ENCODE measurements at places on chromosomes 2 and 18.

DNA sequence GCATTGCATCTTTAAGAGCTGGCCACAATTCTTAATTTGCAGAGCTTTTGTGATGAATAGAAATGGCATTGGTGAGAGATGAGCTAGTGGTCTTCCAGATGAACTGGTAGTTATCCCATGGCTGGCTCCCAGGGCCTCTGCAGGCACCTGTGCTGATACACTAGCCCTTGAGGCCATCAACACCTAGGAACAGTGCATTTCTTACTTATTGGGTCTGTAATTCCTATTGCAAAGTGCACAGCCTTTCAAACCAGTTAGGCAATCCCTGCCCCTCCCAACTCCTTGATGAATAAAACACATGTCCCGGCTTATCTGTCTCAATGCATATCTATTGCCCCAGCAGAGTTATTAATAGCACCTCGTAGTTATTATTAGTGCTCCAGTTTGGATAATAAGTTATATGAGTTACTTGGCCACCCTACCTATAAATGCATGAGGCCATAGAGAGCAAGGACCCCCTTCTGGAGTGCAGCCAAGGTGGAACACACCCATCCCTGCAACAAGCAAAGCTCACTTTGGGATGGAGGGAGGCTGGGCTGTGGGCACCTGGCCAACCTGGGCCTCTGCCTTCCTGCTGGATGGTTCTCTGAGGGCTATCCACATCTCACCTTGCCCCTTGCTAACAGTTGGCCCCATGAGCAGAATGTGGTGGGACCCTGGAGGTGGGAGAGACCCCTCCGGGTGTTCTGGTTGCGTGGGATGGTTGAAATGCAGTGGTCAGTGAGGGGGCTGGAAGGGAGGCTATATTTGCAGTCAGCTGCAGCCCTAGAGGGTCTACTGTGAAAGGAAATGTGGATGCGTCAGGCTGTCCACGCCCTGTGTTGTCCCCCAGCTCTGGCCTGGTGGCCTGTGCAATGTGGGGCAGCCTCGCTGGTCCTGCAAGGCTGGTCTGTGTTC lies 455.9 kb upstream of the HS6ST1 start:
- no peak for DNase-seq

DNA sequence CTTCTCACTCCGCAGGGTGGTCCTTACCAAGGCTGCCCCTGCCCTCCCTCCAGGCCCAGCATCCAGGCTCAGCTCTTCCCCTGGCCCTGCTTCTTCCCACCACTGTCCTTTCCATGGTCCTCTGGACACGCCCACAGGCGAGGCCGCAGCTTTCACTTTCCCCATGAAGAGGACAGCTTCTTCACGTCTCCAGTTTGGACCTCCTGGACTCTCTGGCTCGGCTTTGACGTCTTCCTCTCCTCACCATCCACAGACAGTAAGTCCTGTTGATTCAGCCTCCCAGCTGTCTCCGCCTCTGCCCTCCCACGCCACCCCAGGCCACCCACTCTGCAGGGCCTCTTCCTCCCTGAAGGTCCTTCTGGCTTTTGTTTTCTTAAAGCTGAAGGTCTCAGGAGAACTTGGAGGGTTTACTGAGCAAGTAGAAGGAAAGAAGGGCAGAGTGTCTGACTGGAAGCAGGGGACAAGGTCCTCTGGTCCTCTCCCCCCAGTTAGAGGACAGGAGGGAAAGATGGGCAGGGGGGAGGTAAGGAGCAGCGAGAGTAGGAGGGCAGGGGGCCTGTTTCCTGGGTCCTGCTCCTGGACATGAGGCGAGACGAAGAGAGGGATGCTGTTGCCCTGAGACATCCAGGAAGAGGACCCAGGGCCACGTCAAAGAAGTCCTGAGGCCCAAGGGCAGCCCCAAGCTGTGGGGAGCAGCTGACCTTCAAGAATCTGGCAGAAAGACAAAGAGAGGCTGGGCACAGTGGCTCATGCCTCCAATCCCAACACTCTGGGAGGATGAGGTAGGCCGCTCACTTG lies 24.7 kb upstream of the NMUR1 start:
- no peak for DNase-seq

DNA sequence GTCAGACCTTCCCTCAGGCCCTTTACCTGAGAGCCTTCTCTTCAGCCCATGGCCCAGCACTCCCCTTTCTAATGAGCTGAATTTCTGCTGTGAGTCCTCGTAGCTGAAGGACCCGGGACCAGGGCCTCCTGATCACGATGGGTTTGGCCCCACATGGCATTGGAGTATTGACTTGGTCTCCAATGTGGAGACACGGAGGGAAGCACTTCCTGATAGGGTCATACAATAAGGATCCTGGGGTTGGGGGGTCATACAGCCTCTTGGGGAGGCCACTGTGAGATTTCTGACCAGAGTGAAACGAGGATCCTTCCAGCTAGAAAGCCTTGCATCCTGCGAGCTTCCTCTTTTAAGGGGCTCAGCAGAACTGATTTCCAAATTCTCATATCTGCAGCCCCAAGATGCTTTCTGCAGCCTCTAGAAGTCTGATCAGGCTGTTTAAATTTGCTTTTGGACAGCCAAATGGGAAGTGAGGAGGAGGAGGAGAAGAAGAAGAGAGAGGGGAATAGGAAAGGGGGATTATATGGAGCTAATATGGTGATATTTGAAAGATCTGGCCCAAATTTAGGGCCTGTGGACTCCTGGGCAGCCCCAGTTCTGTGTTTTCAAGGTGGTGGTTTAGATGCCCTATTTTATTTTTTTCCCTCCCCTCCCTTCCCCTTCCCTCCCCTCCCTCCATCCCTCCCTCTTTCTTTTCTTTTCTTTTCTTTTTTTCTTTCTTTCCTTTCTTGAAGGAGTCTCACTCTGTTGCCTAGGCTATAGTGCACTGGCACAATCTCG lies 38.9 kb downstream of the RHOB start:
- DNase-seq = no peak

DNA sequence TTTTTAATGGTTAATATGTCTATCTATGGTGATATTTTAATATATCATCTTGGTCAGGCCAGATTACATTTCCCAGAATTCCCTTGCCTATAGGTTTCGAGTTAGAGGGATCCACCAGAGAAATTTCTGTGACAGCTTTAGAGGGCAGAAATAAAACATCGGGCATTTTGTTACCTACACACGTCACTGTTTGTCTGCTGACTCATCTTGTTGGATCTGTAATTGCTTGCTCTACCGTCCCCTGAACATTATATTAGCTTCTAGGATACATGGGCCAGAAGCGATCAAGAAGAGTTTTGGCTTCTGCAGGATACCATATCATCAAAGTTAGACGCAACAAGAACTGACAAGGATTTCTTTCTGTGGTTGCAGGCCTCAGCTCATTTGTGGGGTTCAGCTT lies 795.8 kb upstream of the GCFC2 start:
- peak; percentile 19 for DNase-seq

DNA sequence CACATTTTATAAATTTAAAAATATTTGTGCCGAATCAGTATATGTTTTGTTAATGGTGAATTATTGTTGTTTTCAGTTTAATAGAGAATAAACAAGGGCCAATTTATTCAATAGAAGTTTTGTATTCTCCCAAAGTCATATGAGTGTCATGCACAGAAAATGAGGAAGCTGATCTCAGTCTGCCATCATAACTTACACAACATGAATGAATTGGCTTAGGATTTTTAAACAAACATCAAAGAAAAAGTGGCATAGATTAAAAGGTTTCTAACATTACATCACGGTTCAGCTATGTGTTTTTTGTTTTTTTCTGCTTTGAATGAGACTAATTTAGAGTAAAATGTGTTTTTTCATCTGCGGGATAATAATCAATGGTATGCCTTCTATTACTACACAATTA lies 123.4 kb upstream of the CTNNA2 start:
- DNase-seq = no peak

DNA sequence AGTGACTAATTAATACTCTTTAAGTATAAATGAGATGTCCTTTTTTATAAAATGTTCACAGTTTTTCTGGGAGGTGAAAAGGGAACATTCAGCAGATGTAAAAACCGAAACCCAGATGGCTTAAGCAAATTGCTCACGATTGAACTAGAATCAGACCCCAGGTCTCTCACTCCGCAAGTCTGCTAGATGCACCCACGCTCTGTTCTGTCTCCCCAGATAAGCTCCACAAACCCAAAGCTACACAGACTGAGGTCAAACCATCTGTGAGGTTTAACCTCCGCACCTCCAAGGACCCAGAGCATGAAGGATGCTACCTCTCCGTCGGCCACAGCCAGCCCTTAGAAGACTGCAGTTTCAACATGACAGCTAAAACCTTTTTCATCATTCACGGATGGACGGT lies 3.2 kb downstream of the LIPG start:
- DNase-seq = no peak

- DNase-seq = no peak
Observed at GRCh38 chr2:237485304-237485703, 1.7 kb upstream of the MLPH start.

DNA sequence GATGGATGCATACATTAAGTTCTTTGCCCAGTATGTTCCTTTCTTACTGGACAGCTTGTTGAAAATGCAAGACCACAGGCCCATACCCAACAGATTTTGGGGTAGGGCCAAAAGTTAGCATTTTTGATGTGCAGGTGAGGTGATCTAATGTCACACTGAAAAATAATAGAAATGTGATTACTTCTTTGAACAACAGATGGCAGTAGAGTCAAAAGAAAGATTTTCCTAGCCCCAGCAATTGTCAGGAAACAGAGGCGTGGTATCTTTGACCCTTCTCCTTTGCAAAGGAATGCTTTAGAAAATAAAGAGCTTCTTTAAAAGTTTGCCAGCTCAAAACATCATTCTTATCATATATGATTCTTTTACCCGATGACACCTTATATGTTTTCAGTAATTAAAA lies 343.6 kb upstream of the SYT4 start:
- peak; percentile 41 for DNase-seq

DNA sequence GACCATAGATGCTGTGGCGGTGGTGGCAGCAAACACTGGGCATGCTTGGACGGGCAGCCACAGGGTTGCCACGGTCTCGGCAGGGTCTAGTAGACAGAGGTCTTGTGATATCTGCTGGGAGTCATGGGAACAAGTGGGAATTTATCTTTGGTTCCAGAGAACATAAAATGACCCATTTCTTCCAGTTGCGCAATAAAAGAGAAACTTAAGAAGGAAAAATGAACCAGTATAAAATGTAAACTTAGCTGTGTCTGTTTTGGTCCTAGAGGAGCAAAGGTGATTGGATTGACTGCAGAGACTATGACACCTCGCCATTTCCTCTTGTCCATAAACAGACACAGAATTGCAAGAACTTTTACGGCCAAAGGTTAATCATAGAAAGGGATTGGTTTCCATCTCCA lies 132.6 kb upstream of the RBBP8 start:
- DNase-seq = no peak

- peak; percentile 81 for DNase-seq
Observed at GRCh38 chr2:15577071-15577735, 14.5 kb upstream of the DDX1 start.

GRCh38 chr2:119013671-119014070 lies 71.7 kb downstream of the MARCO start:
- DNase-seq = no peak

GRCh38 chr18:12391487-12392165 lies 14.6 kb upstream of the AFG3L2 start:
- DNase-seq = no peak

GRCh38 chr2:179428649-179429048 lies 164.0 kb upstream of the SESTD1 start:
- no peak for DNase-seq

DNA sequence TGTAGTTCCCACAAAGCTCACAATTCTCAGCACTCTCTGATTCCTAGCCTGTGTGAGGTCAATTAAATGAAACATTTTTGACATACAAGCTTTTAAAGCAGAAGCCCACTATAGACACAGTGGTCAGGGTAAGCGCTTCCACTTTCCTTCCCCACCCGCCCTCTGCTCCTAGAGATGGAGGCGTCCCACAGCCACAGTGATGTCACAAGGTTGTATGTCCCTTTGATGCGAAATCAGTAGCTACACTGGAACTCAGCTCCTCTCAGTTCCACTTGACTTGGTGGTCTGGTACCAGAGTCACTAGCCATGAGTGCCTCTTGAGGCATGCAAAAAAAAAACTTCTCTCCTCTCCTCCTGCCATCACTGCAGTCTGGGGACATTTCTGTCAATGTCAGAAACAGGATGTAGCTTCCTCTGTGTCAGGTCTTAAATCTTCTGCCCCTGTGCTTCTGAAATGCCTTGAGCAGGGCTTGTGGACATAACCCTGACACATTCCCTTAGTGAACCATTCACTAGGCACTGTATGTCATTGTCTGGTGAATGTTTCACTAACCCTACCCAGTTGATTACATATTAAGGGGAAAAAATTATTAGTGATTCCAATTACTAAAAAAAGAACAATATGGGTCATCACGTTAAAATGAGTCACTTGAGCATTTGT lies 7.8 kb downstream of the SULT1C4 start:
- DNase-seq = no peak

- no peak for DNase-seq
Observed at GRCh38 chr2:222862106-222862908, 1.5 kb downstream of the ACSL3 start.

GRCh38 chr18:46702471-46702870 lies 45.5 kb upstream of the LOXHD1 start:
- no peak for DNase-seq

GRCh38 chr18:48355276-48356115 lies 53.7 kb downstream of the ZBTB7C start:
- no peak for DNase-seq

DNA sequence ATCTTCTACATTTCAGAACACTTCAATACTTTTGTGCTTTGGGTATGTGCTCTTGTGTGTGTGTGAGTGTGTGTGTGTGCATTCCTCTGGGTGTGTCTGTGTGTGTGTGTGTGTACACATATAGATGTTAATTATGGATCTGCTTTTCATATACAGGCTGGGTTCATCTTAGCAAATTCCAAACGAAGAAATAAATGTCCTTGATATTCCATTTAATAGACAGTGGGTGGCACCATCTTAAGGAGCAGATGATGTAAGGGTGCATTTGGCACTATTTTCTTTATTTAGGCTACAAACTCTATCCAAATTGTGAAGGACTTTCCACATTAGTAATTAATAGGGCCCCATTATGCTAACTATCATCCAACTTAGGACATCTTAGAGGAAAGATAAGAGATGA lies 425.8 kb upstream of the POU3F3 start:
- no peak for DNase-seq

GRCh38 chr2:233455006-233455405 lies 100.7 kb downstream of the DGKD start:
- DNase-seq = no peak

DNA sequence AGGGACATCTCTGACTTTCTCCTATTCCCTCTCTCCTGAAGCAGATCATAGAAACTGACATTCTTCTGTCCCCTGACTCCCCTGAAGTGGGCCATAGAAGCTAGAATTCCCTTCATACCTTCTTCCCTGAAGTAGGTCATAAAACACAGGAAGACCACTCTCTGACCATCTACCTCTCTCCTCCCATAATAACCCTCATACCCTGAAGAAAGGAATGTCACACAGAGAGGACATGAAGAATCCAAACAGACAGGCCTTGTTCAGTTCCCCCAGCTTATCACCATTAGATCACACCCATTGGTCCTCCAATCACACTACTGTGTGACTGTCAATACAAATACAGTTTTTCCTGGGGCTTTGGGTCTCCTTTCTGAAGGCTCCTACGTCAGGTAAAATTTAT lies 347.1 kb downstream of the DLGAP1 start:
- no peak for DNase-seq
